SK-N-SH treated with all-trans-retinoic acid at 6 μM for 48 hours (cell line): ENCODE measurements at places on chromosomes 12 and 14.

DNA sequence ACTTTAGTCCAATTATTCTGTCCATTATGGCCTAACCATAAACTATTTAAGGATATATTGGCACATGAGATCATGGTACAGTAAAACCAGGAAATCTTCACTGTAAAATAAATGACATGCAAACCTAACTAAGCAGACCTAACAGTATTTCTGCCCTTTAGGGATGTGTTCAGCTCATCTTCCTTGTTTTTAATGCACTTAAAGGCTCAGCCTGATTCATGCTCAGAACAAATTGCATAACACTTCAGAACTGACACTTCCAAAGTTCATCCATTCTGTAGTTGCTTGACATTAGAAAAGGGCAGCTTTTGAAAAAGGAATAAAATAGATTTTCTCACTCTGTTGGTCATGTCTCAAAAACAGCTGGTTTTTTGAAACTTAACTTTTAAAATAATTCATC, 708.5 kb downstream of the C12orf50 start:
- no peak for ATAC-seq

- peak; percentile 61 for ATAC-seq
Observed at GRCh38 chr14:73786636-73787485, 64.8 kb upstream of the PTGR2 start.

GRCh38 chr14:26199590-26200370, 398.1 kb downstream of the NOVA1 start:
- ATAC-seq = peak; percentile 25; the same call in 1 of the 3 replicates

DNA sequence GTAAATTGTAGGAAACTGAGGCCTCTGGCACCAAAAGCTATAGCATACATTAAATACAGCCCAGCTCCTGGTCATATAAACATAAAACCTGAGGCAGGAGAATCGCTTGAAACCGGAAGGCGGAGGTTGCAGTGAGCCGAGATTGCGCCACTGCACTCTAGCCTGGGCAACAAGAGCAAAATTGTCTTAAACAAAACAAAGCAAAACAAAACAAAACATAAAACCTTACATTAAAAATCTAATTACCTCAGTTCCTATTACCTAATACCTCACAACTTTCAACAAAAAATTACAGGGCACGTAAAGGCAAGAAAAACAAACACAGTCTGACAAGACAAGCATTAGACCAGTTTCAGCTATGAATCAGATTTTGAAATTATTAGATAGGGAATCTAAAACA, 36.7 kb downstream of the TMEM116 start:
- ATAC-seq = no peak

DNA sequence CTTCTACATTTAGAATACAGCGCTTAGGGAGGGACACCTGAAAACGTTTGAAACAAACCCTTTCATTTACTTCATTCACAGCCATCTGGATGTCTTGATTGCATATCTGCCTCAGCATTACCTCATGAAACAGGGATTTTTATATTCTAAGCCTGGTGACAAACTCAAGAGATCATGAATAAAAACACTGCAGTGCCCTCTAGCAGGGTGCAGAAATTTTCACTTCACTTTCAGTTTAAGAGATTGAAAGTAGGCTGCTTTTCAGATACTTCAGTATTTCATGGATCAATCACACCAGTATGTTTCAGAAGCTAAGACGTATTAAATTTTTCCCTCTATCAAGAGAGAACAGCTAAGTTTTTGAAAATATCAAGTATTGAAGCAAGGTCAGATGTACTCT, 467.8 kb downstream of the MDGA2 start:
- ATAC-seq = no peak

- no peak for ATAC-seq
Observed at GRCh38 chr14:76926521-76927251, 100.5 kb downstream of the LRRC74A start.

- no peak for ATAC-seq
Observed at GRCh38 chr12:132477703-132478432, 12.1 kb upstream of the FBRSL1 start.

DNA sequence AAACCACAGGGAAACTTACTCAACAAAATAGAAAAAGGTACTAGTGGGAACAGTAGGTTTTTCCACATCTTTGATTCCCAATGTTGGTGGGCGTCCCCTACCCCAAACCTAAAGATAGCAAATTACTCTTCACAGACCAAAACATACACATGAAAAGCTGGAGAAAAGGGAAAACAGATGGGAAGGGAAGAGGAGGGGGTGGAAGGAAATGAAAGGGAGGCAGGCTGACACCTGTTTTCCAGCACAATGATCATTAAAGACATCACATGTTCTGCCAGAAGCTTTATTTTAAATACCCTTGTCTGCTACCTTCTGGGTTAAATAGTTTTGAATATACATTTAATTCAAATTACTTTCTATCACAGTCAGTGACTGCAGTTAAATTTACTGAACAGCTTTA, 1617.9 kb upstream of the SEL1L start:
- no peak for ATAC-seq

DNA sequence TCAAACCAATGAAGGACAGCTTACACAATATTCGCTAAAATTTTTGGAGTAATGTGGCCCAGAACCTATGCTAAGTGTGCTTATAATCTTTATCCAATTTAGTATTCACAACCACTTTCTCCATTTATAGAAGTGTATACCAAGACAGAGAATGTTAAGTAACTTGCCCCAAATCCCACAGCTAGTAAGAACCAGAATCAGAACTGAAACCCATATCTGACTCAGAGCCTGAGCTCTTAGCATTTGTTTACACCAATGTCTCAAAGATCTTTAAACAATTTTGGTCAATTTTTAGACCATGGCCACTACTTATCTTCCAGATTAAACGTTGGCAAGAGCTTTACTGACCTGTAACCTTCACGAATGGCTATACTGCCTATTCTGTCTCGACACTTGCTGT, 53.0 kb downstream of the PAPLN start:
- no peak for ATAC-seq

GRCh38 chr12:42261708-42262107, 23.7 kb upstream of the YAF2 start:
- ATAC-seq = no peak

GRCh38 chr12:48690990-48691389, 9.0 kb upstream of the KANSL2 start:
- no peak for ATAC-seq

DNA sequence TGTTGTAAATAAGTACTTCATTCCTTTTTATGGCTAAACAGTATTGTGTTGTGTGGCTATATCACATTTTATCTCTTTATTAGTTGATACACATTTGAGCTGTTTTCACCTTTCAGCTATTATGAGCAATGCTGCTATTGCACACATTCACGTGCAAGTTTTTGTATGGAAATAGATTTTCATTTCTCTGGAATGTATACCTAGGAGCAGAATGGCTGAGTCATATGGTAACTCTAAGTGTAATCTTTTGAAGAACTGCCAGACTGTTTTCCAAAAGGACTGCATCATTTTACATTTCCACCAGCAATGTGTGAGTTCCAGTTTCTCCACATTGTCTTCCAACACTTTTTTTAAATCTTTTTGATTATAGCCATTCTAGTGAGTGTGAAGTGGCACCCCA, 134.0 kb downstream of the SRGAP1 start:
- peak; percentile 47; the same call in 2 of the 3 replicates for ATAC-seq

DNA sequence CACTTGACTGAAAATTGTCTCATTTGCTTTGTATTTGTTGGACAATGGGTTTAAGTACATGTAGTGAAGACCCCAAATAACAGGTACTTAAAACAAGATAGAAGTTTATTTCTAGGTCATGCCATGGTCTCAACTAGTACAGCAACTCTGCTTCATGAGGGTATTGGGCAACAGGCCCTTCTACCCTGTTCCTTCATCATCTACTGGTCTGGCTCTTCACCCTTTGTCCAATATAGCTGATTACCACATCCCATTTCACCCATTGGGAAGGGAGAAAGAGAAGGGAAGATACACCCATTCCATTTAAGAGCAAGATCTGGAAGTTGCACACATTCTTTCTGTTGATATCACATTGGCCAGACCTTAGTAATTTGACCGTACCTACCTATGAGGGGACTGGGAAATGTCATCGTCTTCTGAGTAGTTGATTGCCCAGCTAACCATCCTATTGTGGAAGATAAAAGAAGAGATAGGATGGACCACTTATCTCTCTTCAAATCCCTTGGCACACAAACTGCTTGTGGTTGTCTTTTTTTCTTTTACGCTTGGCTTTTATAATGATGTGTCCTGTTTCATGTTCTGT, 104.6 kb downstream of the DIP2B start:
- ATAC-seq = peak; percentile 48

- no peak for ATAC-seq
Observed at GRCh38 chr12:69056743-69057515, 124.0 kb upstream of the CPM start.

DNA sequence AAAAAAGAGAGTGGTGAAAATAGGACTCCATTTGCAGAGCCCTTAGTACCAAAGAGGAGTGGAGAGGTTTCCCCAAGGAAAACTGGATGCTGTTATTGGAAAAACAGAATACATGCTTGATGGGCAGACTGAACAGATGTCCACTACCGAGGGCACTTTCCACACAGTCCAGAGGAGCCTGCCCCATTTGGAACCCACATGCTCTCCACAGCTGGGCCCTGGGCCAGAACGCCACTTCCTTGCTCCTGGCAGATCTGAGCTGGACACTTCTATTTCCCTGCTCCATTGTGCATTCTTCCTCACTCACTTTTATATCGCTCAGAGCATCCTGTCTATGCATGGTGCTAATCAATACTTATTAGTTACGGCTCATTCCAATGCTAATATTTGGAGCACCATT, 249.9 kb downstream of the SLC15A4 start:
- ATAC-seq = no peak

- peak; percentile 85 for ATAC-seq
Observed at GRCh38 chr12:41932470-41932991, 212.1 kb downstream of the GXYLT1 start.

- no peak for ATAC-seq
Observed at GRCh38 chr12:87856-88255, 21.3 kb downstream of the IQSEC3 start.
